Suppressor macrophage treated with lipopolysaccharide for 4 hours (primary cell): ENCODE measurements at places on chromosomes 7 and 10.

DNA sequence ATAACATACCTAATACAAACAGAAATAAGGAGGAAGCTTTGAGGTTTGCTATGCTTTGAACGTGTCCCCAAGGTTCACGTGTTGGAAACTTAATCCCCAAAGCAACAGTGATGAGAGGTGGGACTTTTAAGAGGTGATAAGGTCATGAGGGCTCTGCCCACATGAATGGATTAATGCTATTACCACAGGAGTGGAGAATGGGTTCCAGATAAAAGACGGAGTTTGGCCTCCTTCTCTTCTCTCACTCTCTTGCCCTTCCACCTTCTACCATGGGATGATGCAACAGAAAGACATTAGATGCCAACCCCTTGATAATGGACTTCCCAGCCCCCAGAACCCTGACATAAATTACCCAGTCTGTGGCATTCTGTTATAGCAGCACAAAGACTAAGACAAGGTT is 9.6 kb downstream of the ITGB1 start:
- DNase-seq: no peak

DNA sequence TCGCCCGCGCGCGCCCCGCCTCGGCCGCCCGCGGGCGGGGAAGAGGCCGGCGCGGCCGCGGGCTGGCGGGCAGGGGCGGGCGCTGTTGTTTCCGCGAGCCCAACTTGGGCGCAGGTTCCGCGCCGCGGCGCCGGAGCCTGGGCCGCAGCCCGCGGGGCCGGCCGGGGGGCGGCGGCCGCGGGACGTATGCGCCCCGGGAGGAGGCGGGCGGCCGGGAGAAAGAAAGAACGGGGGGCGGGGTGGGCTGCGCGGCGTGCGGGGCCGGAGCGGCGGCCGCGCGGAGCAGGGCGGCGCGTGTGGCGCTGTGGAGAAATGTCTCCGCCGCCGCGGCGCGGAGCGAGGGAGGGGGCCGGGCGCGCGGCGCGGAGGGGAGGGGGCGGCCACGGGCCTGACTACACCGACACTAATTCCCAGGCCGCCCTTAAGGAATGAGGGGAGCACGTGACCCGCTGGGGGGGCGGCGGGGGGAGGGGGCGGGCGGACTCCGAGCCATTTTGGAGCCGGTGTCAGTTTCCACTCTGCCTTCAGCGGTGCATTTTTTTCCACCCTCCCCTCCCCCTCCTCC is at the start of gene BMI1:
Gene BMI1, plus strand, starts transcription at position 509 of the 565 bp plus-strand sequence. CDS start 5,351 bp downstream, outside the sequence.
- DNase-seq: peak; percentile 51

GRCh38 chr10:123303581-123304337 is 149.6 kb downstream of the BUB3 start:
- DNase-seq: no peak

GRCh38 chr10:29217292-29217738 is 71.6 kb upstream of the LYZL1 start:
- no peak for DNase-seq

DNA sequence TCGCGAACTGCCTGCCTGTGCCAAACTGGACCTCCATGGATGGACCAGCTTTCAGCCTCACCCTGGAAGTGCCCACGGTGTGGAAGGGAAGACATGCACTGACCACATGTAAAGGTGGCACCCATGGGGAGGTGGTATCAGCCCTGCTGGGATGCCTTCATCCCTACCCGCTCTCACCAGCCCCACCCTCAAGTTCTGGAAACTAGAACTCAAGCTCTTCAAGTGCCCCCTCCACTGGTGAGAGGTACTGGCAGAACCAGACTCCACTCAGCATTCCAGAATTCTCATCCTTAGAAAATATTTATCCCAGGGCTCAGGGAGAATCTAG is 5.9 kb downstream of the ZNF488 start:
- DNase-seq: no peak

DNA sequence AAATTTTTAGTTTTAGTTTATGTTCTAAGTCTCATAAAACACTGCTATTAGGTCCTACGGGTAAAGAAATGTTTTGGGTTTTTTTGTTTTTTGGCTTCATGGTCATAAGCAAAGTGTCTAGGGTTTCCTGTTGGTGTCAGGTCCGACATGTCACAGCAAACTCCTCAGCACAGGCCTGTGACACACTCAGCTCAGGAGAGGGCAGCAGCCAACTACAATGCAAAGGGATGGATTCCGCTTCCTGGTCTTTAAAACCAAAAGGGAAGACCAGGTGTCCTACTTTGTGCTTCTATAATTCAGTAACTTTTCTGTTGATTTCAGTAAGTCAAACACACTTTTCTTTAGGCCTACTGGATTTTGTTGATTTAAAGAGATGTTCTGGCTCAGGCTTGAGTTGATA is 83.8 kb upstream of the MACROH2A2 start:
- DNase-seq: no peak

- peak; percentile 84 for DNase-seq
Observed at GRCh38 chr10:70267161-70267933, 16.5 kb downstream of the NPFFR1 start.

DNA sequence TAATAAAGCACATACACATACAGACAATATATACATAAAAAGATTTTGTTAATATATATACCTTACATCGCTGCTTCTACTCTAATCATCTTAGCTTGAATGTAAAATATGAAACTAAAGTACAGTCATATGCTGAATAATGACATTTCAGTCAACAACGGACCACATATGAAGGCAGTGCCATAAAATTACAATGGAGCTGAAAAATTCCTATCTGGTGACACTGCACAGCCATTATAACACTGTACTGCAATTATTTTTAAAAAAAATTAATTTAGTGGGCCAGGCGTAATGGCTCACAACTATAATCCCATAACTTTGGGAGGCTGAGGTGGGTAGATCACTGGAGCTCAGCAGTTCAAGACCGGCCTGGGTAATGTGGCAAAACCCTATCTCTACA is 122.3 kb downstream of the JMJD1C start:
- no peak for DNase-seq

GRCh38 chr10:120426306-120426705 is 30.7 kb upstream of the PLPP4 start:
- DNase-seq: no peak

- no peak for DNase-seq
Observed at GRCh38 chr7:41763626-41764025, 60.7 kb upstream of the INHBA start.

GRCh38 chr10:50501478-50501877 is 122.3 kb downstream of the SGMS1 start:
- DNase-seq: no peak

DNA sequence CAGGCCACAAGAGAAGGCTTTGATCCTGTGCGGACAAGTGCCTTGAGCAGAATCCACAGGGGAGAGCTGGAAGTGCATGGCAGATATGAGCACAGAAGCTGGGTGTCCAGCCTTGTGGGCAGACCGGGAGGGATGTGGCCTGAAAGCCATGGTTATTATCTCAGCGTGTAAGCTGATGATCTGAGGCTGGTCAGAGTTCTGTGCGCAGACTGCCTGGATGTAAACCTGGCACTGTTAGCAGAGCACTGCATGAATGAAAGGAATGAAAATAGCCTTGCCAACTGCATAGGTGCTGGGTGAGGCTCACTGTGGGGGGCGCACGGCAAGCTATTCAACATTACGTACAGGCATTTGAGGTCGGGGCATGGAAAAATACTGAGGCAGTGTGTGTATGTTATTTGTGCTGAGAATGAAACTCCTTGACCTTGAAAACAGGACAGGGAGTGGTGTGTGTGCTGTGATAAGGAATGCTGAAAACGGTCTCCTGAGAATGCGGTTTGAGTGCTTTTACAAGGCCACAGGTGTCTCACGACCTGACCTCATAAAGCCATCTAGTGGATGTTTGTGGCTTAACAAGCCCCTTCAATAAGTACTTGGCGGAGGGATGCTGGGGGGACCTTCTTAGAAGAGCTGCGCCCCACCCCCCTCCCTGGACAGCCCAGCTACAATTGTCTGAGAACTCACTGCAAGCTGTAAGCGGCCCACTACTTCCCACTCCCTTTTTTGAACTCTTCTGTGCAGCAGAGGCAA is 18.7 kb downstream of the AKR1C1 start:
- peak; percentile 3 for DNase-seq

DNA sequence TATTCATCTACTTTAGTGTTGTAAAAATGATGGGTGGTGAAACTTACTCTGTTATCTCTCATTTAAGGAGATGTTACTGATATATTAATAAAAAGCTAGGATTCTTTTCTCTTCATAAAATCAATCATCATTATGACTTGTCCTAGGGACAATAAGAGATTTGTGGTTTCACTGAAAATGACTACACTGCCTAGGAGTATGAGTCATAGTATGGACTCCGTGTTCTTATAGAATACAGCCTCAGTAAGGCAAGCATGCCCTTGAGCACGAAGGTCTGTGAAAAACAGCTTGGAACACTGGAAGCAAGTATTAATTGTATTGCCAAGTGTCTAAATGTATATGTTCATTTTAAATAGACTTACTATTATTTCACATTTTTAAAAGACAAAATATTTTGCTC is 749.2 kb upstream of the PCDH15 start:
- no peak for DNase-seq

DNA sequence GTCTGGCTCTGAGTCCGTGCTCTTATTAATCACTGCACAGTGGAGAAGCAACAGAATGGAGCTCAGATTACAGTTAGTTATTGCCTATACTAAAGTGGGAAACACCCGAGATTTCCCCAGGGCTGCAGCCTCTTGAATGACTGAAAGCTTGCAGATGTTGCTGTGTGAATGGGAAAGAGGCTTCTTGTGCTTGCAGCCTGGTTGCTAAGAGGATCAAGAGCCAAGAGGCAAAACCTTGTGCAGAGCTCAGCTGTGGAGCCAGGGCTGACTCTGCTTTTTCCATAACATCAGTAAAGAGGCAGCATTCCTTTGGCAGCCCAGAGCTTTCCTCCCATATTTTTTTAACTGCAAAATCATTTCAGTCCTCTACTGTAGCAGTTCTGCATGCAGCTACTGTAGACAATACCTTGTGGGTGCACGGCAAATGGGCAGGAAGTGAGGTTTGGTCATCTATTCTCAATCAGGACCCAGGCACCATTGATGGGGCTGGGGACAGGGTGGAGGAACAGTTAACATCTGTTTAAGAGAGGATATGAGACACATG is 86.5 kb downstream of the RALA start:
- no peak for DNase-seq

GRCh38 chr10:104750291-104750690 is 109.2 kb downstream of the SORCS3 start:
- DNase-seq: no peak
